ENCODE measurements at places on chromosomes 1 and 21. TPM values are rescaled to one million over a fixed set of nuclear protein-coding genes. Genes with fewer than 3 reads are reported as not detected.

DNA sequence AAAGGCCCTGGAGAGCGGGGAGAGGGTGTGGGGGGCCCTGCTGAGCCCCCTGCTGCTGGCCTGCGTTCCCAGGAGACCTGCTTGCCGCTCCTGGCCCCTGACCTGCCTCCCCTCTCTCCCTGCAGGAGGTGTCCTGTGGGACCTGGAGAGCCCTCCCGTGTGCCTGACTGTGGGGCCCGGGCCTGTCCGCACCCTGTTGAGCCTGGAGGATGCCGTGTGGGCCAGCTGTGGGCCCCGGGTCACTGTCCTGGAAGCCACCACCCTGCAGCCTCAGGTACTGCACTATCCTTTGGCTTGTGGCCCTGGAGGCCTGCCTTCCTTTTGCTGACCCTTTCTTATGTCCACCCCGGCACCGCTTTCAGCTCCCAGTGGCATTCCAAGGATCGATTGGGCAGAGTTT lies 90.8 kb upstream of the ACTL8 start:
- H3K4me3 ChIP-seq, result no peak overlapping the region
- no peak for DNase-seq
- H3K4me1 ChIP-seq, result no peaks in the 10 kb centered on the region
- no peaks in the 10 kb centered on the region for H3K36me3 ChIP-seq
- H3K27ac ChIP-seq, result no peak overlapping the region

DNA sequence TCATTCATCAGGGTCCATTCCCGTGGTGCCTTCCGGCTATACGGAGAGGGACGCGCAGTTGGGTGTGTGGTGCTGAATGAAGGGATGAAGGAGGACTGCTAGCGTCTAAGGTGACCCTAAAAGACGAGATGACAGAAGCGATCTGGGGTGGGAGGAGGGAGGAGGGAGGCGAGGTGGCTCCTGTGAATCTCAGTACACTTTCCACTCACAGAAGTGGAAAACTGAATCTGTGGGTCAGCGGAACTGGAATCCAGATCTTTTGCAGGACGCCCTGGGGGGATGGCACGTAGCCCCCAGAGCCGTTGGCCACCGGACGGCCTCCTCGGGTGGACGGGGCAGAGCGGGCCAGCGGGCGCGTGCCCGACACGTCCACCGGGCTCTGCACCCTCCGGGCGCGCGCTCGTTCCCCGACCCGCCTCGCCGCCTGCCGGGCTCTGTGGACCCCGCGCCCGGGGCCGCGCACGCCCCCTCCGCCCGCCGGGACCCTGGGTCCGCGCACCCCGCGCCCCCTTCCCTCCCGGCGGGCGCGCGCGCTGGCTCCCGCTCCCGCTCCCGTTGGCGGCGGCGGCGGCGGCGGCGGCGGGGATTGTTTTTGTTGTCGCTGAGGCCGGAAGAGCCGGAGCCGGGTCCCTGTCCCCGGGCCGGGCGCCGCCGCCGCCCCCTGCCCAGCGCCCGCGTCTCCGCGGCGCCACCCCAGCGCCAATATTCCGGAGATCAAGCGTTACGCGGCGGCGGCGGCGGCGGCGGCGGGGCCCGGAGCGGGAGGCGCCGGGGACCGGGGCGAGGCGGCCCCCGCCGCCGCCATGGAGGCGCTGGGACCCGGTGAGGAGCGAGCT lies at the start of gene AGO4:
TSS of gene AGO4 (plus strand) at position 403 of the 836 bp plus-strand sequence. CDS start at position 804, 401 bp downstream.
- H3K4me3 ChIP-seq, result peak within 1 kb of the TSS; percentile 97
- H3K27me3 ChIP-seq, result no peaks in the 10 kb centered on the region
- DNase-seq, result peak; percentile 18
- H3K27ac ChIP-seq, result peak within 1 kb of the TSS; percentile 89

DNA sequence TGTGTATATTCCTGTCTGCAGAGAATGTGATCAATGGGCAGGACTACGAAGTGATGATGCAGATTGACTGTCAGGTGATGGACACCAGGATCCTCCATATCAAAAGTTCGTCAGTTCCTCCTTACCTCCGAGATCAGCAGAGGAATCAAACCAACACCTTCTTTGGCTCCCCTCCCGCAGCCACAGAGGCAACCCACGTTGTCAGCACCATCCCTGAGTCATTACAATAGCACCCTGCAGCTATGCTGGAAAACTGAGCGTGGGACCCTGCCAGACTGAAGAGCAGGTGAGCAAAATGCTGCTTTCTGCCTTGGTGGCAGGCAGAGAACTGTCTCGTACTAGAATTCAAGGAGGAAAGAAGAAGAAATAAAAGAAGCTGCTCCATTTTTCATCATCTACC lies 65.2 kb downstream of the OLFML2B start:
- peak overlapping the region; percentile 40 for H3K27ac ChIP-seq
- H3K4me1 ChIP-seq, result peaks cover 43% of the 10 kb centered on the region
- DNase-seq, result no peak
- no peak overlapping the region for H3K4me3 ChIP-seq
- H3K27me3 ChIP-seq, result no peaks in the 10 kb centered on the region
- peaks cover 32% of the 10 kb centered on the region for H3K36me3 ChIP-seq

- H3K27me3 ChIP-seq, result no peaks in the 10 kb centered on the region
- DNase-seq, result peak; percentile 41
- no peak overlapping the region for H3K4me3 ChIP-seq
- H3K36me3 ChIP-seq, result peaks cover 46% of the 10 kb centered on the region
- peaks cover 21% of the 10 kb centered on the region for H3K4me1 ChIP-seq
These were observed 177.5 kb downstream of the VPS13D start for GRCh38 chr1:12407050-12407961.

DNA sequence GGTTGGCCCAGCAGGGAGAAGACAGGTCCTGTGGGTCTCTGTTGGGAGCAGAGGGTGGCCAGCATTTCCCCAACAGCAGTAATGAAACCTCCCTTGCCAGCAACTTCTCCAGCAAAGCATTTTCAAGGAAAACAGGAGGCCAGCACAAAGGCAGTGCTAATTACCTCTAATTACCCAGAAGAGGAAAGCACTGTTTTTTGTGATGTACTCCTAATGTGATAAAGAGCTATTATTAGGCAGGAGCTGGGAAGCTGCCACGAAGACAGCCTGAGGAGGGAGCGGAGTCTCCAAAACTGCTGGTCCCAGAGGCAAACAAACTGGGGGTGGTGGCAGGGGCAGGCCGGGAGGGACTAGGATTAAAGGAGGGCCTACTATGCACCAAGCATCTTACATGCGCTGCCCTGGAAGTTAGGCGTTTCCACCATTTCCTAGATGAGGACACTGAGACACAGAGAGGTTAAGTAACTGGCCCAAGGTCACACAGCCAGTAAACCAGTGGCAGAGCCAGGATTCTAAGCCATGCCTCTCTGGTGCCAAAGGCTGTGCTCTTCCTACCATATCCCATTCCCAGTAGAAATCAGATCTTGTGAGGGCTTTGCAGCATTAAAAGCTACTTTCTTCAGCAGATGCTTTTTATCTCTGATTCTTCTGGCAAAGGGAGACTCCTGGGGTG lies 24.5 kb downstream of the HTR6 start:
- no peaks in the 10 kb centered on the region for H3K27me3 ChIP-seq
- peaks cover 34% of the 10 kb centered on the region for H3K4me1 ChIP-seq
- H3K36me3 ChIP-seq, result peaks cover 18% of the 10 kb centered on the region
- H3K4me3 ChIP-seq, result no peak overlapping the region
- DNase-seq, result no peak

- no peaks in the 10 kb centered on the region for H3K4me1 ChIP-seq
- no peaks in the 10 kb centered on the region for H3K27me3 ChIP-seq
- DNase-seq, result no peak
- no peak overlapping the region for H3K27ac ChIP-seq
These were observed 356.3 kb upstream of the DPYD start for GRCh38 chr1:98277118-98277517.

- no peak overlapping the region for H3K4me3 ChIP-seq
- peaks cover 31% of the 10 kb centered on the region for H3K27me3 ChIP-seq
- H3K4me1 ChIP-seq, result peaks cover 32% of the 10 kb centered on the region
These were observed 70.8 kb downstream of the SYT2 start for GRCh38 chr1:202639500-202639899.

ARHGEF10L gene
- 0.27 TPM for total RNA-seq

DNA sequence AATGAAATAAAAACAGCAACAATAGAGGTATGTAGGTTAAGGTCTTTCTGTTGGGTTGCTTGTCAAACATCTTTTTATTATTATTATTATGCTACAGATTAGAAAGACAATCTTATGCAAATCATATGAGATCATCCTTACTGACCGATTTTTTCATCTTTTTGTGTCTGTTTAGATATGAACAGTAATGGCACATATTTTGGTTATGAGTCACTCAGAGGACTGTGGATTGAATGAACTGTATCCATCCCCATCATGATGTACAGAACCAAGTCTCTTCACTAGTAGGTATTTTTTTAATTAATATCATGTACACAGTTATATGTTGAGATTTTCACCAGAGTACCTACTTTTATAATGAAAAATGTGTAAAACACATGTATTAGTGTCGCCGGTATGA lies 159.1 kb downstream of the CHRM3 start:
- H3K4me1 ChIP-seq, result peaks cover 3% of the 10 kb centered on the region
- peaks cover 11% of the 10 kb centered on the region for H3K36me3 ChIP-seq
- no peak overlapping the region for H3K27ac ChIP-seq
- DNase-seq, result no peak
- no peak overlapping the region for H3K4me3 ChIP-seq

OR2M3 gene
- not detected for total RNA-seq

- no peaks in the 10 kb centered on the region for H3K36me3 ChIP-seq
- no peak for DNase-seq
- no peak overlapping the region for H3K4me3 ChIP-seq
- peaks cover 25% of the 10 kb centered on the region for H3K27me3 ChIP-seq
- H3K27ac ChIP-seq, result no peak overlapping the region
These were observed 8.7 kb downstream of the TACSTD2 start for GRCh38 chr1:58568271-58568860.

DNA sequence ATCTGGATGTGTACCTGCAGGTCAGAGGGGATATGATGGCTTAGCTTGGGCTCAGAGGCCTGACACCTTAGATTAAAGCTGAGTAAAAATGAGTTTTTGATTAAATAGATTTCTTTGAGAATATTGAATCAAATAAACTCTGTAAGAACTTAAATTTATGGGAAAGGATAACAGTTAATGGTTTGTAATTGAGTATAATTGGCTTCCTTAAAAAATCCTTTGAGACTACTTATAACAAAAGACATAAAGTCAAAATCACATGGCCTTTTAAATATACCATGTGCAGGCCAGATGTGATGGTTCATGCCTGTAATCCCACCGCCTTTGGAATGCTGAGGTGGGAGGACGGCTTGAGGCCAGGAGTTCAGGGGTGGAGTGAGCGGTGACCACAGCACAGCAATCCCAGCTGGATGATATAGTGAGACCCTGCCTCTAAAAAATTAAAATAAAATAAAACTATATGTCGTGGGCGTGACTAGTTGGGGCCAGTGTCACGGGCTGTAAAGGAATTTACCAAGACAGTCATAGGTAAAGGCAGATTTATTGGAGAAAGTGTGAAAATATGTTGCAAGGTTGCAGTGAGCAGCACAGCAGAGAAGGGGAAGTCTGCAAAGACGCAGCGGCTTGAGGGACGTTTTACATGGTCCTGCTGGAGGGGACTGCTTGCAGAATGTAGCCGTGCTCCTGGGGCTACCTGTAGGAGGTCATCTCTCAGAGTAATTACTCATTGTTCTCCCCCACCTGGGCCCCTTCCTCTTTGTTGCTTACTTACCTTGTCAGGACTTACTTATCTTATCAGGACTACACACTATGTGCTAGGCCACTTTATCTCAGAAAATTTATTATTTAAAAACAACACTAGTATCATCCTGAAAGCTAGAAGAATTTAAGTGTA lies 122.3 kb downstream of the ZMYM4 start:
- H3K27me3 ChIP-seq, result no peaks in the 10 kb centered on the region
- H3K27ac ChIP-seq, result no peak overlapping the region
- no peaks in the 10 kb centered on the region for H3K4me1 ChIP-seq
- no peak for DNase-seq
- H3K4me3 ChIP-seq, result no peak overlapping the region

- H3K27ac ChIP-seq, result no peak overlapping the region
- H3K4me1 ChIP-seq, result no peaks in the 10 kb centered on the region
- no peaks in the 10 kb centered on the region for H3K36me3 ChIP-seq
These were observed 16.4 kb upstream of the CLSTN1 start for GRCh38 chr1:9840176-9840575.

DNA sequence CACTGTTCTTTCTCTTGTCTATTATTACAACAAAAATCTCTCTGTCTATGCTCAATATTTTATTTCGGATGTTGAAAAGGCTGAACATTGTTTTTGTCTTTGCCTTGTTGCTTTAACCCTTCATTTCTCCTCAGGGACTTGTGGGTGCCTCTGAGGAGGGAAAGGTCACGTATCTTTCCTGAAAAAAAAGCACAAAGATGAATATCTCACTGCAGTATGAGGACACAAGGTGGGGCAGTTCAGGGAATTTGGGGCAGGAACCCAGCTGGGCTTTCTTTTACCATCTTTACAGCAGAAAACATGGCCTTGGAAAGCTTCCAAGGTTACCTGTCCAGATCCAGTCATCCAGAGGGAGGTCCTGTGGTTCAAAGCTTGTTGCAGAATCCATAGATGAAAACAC lies 99.1 kb upstream of the LPGAT1 start:
- peaks cover 18% of the 10 kb centered on the region for H3K4me1 ChIP-seq
- H3K27ac ChIP-seq, result no peak overlapping the region
- no peaks in the 10 kb centered on the region for H3K36me3 ChIP-seq
- DNase-seq, result no peak
- H3K27me3 ChIP-seq, result peaks cover 9% of the 10 kb centered on the region

LYPD8 gene
- not detected for total RNA-seq

- H3K27ac ChIP-seq, result peak overlapping the region; percentile 9
- H3K36me3 ChIP-seq, result no peaks in the 10 kb centered on the region
- no peak overlapping the region for H3K4me3 ChIP-seq
- no peaks in the 10 kb centered on the region for H3K27me3 ChIP-seq
- no peaks in the 10 kb centered on the region for H3K4me1 ChIP-seq
These were observed 123.2 kb upstream of the FGGY start for GRCh38 chr1:59173721-59174120.

- no peak overlapping the region for H3K4me3 ChIP-seq
- H3K4me1 ChIP-seq, result no peaks in the 10 kb centered on the region
- H3K27ac ChIP-seq, result no peak overlapping the region
- no peaks in the 10 kb centered on the region for H3K27me3 ChIP-seq
These were observed 53.4 kb downstream of the RGS2 start for GRCh38 chr1:192862271-192862670.

DNA sequence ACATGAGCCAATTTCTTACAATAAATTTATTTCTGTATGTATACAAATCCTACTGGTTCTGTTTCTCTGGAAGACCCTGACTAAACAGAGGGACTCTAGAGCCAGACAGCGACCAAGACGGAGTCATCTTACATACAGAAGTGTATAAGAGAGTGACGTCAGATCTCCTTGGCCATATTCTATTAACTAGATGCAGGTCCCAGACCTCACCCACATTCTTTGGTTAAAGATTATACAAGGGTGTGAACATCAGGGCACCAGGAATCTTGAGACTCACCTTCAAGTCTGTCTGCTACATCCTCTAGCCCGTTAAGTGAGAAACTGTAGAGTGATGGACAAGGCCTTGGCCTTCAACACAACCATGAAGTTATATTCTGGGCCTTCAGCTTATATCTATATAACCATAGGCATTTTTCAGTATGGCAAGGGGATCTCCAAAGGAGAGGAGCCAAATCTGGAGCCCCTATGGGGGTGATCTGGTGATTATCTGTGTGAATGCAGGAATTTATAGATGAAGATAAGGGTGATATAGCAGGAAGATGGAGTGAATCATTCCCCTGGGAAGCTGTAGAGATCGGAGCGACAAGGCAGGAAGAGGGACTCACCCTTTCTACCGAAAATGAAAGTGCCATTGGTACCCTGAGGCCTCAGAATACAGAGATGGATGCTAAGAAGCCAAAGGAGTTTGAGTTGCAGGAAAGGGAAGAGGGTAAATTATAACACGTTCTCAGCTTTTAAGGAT lies 83.9 kb downstream of the ADAMTS1 start:
- no peaks in the 10 kb centered on the region for H3K36me3 ChIP-seq
- H3K27me3 ChIP-seq, result no peaks in the 10 kb centered on the region
- no peak overlapping the region for H3K27ac ChIP-seq
- no peak for DNase-seq

- H3K36me3 ChIP-seq, result no peaks in the 10 kb centered on the region
- H3K4me3 ChIP-seq, result no peak overlapping the region
- no peaks in the 10 kb centered on the region for H3K27me3 ChIP-seq
- no peaks in the 10 kb centered on the region for H3K4me1 ChIP-seq
These were observed 117.7 kb downstream of the FGGY start for GRCh38 chr1:59414406-59415133.
